Suprapubic skin (tissue), 4 donors: ENCODE measurements at places on chromosomes 2 and 18. TPM values are rescaled to one million over a fixed set of nuclear protein-coding genes. Genes with fewer than 3 reads are reported as not detected.
A peak's percentile ranks its signal among the peaks of the same experiment; 100 is the strongest.

- no peaks in the 10 kb centered on the region for H3K36me3 ChIP-seq
- no peaks in the 10 kb centered on the region for H3K27me3 ChIP-seq
- H3K4me1 ChIP-seq, result no peaks in the 10 kb centered on the region
- no peak for DNase-seq
These were observed 106.4 kb downstream of the GATA6 start for GRCh38 chr18:22275706-22276333.

GRCh38 chr2:64751286-64752260 lies 97.9 kb upstream of the SERTAD2 start:
- H3K27me3 ChIP-seq, result no peaks in the 10 kb centered on the region
- peak overlapping the region; percentile 97 for H3K27ac ChIP-seq
- no peaks in the 10 kb centered on the region for H3K36me3 ChIP-seq
- peak overlapping the region; percentile 86 for H3K4me3 ChIP-seq
- DNase-seq, result peak; percentile 99

Gene FSHR
- total RNA-seq, result not detected

Gene SP140
- 2.7 TPM for total RNA-seq

Gene SLC1A4
- total RNA-seq, result 12.9 TPM

Gene REG3G
- total RNA-seq, result not detected

Gene CIB4
- not detected for total RNA-seq
